ENCODE measurements at places on chromosomes 1 and 21.
A peak's percentile ranks its signal among the peaks of the same experiment; 100 is the strongest.

DNA sequence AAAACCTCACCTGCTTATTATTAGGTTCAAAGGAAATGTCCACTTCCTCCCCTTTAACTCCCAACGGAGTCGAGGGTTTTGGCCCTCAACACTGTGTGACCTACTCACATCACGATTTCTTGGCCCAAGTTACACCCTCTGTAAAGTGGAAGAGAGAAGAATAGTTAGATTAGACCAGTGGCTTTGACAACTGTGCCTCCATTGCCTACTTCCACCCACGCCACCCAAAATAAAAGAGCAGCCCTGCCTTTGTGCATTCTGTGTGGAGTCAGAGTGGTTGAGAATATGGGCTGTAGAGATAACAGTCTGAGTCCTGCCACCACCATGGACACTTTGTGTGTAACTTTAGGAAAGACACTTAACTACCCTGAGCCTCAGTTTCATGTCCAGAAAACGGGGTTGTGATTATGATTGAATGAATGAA lies 4.1 kb upstream of the HDGF start:
- no peak for DNase-seq

- no peak for DNase-seq
Observed at GRCh38 chr1:35345439-35345981, 77.0 kb downstream of the ZMYM4 start.

GRCh38 chr1:207470927-207471326 lies 16.8 kb downstream of the CR2 start:
- DNase-seq: no peak

DNA sequence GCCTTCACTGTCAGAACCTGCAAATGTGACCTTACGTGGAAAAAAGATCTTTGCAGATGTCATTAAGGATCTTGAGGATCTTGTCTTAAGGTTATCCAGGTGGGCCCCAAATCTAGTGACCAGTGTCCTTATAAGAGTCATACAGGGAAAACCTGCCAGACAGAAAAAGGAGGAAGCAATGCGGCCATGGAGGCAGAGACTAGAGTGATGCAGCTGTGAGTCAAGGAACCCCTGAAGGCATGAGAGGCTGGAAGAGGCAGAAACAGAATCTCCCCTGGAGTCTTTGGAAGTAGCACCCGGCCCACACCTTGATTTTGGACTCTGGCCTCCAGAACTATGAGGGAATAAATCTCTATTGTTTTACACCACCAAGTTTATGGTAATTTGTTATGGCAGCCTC lies 36.5 kb upstream of the DNASE2B start:
- no peak for DNase-seq

DNA sequence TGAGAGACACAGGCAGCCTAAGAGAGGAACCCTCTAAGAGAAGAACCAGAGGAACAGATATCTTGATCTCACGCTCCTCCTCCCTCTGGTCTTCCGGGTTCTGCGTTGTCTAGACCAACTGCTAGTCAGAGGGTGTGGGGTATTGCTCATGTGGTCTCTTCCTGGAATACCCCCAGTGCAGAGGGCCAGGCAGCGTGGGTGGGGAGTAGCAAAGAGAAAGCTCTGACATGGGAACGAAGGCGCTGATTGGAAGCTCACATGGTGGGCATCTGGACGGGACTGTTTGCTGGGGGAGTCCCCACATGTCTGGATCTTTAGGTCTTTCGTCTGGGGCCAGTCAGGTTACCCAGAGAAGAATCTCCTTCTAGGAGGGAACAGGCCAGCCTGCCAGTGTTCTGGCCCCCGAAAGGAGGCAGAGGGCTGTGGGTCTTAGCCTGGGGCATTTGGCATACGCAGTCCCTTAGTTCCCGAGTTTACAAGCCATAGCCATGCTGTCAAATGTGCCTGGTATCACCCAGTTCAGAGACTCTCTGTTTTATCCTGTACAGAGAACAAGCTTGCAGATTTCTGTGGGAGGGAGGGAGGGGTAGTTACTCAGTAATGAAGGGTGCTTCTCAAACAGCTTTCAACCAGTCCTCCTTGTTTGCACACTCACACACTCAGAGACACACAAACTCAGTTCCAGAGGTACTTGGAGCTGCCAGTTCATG lies 18.3 kb upstream of the IL6R start:
- peak; percentile 89 for DNase-seq

- no peak for DNase-seq
Observed at GRCh38 chr1:89133747-89134146, 7.8 kb upstream of the GBP2 start.

DNA sequence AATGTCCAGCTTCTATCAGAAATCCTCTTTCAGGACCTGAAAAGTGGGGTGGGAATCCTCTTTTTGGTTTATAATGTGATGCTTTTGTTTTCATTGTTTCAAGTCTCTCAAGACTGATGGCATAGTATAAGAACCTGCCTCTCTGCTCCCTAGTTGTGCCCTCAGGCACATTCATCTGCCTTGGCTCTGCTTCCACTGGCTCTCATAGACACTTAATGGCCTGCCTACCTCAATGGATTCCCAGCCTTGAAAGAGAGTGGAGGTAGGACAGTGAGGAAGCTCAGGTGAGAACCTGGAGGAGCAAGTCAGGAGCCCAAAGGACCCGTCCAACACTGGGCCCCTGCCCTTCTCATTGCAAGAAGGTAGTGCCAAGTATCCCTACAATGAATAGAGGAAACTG lies 4.8 kb downstream of the TTLL7 start:
- DNase-seq: no peak

DNA sequence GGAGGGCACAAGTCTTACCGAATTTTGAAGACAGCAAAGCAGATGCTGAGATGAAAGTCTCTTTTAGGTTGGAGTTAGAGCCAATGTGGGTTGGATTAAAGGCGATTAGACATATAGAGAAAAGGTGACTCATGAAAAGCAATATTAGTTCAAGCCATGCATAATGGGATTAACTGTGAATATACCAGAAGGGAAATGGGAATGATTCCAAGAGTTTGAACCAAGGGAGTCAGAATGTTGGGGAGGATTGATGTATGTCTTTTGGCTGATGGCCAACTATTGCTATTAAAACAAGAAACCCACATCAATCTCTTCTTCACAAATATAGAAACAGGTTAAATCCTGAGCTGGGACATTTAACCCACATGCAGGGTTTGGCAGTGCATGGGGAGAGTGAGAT lies 1.2 kb downstream of the HMGCS2 start:
- DNase-seq: no peak

- DNase-seq: no peak
Observed at GRCh38 chr1:156586892-156587477, 4.6 kb upstream of the NAXE start.

Measured in activated T-cell treated with anti-CD3 and anti-CD28 coated beads, Interleukin-2, amount 50 U/mL, for 48 hours (primary cell).